ENCODE measurements at places on chromosomes 12 and 14.

DNA sequence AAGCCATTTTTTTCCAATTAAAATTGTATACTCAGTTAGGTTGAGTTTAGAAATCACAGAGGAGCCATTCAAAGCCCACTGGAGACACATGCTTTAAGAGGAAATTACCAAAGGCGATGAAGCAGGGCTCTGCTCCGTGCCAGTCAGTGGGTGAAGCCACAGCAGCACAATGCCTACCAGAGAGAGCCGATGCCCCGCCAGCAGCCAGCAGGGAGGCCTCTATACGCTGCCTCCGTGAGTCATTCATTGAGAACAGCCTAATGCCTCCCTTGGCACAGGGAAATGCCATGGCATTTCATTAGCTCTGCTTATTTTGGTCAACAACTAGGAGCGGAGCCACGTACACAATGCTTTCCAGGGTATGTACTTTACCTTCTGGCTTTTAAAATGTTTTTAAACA lies 197.8 kb upstream of the FRMD6 start:
- no peak for DNase-seq

- DNase-seq: no peak
Measured at GRCh38 chr12:51329742-51330141, 5.8 kb upstream of the BIN2 start.

DNA sequence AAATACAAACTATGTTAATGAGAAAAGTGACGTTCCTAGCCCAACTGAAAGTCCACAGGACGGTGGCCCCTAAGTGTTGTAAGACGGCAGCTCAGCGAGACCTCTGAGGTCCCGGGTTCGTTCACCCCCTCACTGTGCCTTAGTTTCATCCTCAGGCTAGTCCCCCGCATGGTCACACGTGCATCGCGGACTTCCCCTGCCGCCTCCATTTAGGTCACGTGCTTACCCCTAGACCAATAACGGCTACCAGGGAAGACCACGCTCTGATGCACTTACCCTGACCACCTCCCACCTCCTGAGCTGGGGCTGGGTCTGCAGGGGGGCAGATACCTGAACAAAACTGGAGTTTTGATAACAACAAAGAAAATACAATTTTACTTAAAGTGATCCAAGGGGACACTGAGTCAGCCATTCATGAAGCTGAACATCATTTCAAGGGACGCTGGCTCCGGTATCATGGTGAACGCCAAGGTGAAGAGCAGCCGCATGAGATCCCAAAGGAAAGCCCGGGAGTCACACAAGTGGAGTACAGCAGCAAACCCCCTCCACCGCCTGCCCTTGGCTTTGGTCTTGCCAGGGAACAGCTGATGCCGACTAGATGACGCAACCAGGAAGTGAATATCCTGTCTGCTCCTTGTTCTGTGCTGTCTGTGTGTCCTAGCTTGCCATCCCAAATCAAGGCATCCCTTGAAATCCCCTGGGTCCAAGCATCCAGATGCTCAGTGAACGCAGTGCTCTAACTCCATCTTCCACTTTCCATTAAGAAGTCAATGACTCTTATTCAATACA lies 274.1 kb downstream of the PCNX1 start:
- DNase-seq: no peak

GRCh38 chr12:131829791-131830334 lies 1.7 kb downstream of the MMP17 start:
- no peak for DNase-seq

GRCh38 chr12:117890137-117890536 lies 78.7 kb downstream of the KSR2 start:
- DNase-seq: no peak

GRCh38 chr14:100443603-100444002 lies 120.5 kb downstream of the SLC25A47 start:
- no peak for DNase-seq

DNA sequence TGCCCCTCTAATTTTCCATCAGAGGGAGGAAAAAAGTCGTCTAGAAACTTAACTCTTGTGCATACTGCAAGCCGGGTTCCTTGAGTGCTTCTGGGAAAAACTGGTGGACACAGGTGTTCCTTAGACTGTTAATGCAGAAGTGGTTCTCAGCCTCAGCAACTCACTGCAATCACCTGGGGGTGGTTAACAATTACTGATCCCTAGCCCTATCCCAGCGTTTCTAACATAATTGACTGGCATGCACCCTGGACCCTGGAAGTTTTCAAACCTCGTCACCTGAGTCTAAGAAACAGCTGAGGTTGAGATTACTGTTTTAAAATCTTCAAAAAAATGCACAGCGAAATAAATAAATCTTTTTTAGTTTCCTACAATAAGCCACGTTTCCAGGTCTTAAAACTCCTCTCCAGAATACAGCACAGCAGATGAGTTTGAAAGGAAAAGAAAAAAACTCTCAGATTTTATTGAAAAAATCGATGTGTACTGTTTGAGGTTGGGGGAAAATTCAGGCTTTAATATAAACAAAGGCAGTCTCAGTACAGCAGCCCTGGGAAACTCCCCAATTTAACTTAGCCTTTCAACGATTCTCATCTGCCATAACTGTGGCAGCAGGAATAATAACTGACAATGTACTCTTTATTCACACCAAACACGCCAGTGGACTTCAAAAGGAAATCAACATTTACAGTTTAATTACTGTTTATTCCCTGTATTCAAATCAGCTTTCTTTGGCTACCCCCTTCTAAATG lies 45.4 kb downstream of the PHLDA1 start:
- no peak for DNase-seq

- DNase-seq: no peak
Measured at GRCh38 chr14:34161351-34162082, 210.6 kb upstream of the EGLN3 start.

DNA sequence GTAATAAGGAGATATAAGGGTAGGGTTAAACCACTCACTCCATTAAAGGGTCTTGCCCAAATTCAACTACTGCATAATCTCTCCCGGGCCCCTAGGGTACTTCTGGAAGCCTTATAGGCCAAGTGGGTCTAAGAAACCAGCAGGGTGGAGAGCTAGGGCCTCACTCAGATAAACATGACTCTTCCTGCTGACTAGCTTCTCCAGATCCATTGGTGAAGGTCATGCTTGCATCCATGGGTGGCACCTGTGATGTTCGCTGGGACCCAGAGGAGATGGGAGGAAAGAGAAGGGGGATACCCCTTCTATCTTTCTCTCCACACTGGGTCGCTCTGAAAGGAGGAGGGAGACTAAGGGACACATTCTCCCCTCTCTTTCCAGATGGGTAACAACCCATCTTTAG lies 36.1 kb upstream of the HIGD1C start:
- no peak for DNase-seq

- DNase-seq: no peak
Measured at GRCh38 chr12:1633459-1633858, 4.4 kb downstream of the WNT5B start.

DNA sequence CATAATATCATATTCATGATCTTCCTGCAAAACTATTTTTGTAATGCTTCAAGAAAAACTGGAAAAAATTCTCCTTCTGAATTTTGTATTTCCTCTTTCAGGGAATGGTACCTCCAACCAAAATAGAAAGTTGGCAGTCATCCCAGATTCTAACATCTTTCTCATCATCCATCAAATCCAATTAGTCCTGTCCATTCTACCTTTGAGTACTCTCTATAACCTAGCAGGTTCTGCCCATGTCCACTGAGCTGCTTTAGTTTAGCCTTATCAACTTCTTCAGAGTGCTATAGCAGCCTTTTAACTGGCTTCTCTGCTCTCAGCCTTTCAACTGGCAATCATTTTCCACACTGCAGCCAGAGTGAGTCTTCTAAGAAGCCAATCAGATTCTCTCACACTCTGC lies 236.2 kb downstream of the AKAP6 start:
- no peak for DNase-seq

DNA sequence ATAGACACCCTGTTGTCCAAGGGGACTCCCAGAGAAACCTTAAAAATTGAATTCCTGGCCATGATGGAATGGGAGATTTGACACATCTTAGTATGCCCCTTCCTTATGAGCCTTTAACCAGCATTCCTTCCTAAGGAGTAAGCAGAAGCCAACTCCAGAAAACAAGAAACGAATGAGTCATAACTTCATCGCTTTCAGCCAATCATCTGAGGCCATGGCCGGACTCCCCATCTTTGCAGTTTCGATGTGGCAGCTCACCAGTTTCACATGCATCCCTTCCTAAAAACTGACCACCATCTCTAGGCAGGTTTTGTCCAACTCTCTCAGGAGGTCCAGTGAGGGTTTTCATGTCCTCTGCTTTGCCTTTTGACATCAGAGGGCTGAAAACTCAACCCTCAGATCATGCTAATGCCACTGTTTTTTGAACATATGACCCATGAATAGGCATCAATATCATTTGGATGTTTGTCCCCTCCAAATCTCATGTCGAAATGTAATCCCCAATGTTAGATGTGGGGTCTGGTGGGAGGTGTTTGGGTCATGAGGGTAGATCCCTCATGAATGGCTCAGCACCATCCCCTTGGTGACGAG lies 19.9 kb downstream of the DAAM1 start:
- no peak for DNase-seq

GRCh38 chr14:52369305-52369801 lies 55.2 kb downstream of the PTGER2 start:
- DNase-seq: no peak

GRCh38 chr14:76473481-76474263 lies 97.7 kb downstream of the ESRRB start:
- no peak for DNase-seq

GRCh38 chr12:89351489-89352241 lies 636 bp downstream of the DUSP6 start:
- no peak for DNase-seq

DNA sequence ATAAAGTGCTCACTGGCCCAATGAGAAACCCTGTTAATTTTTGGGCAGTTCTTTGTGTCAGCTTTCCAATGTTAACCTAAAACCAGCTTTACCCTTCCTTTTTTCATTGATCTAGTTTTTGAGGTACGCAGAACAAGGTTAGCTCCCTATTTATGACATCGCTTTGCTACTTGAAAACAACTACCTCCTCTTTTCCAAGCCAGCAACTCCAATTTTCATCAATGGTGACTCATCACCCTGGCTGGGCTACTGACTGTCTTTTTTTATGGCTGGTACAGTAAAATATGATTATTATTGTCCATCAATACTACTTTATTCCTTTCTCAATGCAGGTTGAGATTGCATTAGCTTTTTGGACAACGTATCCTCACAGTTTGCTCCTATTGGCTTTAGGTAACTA lies 22.5 kb upstream of the AKAP6 start:
- no peak for DNase-seq

GRCh38 chr14:32841698-32842097 lies 97.0 kb upstream of the NPAS3 start:
- no peak for DNase-seq

GRCh38 chr12:124993626-124994436 lies at the start of gene BRI3BP:
TSS of gene BRI3BP (plus strand) at chr12:124993645. CDS start at chr12:124993791, 146 bp downstream.
- DNase-seq: no peak

- peak; percentile 63 for DNase-seq
Measured at GRCh38 chr12:107369679-107370078, 276.3 kb upstream of the CRY1 start.

DNA sequence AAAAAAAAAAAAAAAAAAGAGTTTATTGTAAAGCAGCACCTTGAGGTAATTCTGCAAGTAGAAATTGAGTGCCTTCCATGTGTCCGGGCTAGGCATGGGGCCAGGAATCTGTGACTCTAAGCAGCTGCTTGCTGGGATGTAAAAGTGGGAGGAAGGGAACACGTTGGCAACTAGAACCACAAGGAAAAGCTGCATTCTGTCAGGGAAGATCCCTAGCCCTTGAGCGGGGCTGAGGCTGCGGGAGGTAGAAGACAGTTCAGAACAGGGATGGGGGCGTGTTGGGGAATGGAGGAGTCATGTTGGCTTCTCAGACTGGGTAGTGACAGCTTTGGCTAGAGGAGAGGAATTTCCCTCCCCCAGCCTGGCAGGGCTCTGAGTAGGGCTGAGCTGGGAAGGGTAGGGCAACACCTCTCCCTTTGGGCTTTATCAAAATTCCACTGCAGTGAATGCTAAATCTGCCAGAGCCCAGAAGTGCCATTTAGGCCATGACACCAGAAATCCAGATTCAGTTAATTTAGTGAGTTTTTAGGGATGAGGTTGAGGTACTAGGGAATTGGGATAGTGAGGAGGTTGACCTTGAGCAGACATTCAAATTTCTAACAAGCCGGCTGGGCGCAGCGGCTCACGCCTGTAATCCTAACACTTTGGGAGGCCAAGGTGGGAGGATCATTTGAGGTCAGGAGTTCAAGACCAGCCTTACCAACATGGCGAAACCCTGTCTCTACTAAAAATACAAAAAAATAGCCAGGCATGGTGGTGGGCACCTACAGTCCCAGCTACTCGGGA lies 3.4 kb upstream of the TRAFD1 start:
- DNase-seq: no peak

- no peak for DNase-seq
Measured at GRCh38 chr14:60357551-60358149, 108.6 kb downstream of the PPM1A start.

DNA sequence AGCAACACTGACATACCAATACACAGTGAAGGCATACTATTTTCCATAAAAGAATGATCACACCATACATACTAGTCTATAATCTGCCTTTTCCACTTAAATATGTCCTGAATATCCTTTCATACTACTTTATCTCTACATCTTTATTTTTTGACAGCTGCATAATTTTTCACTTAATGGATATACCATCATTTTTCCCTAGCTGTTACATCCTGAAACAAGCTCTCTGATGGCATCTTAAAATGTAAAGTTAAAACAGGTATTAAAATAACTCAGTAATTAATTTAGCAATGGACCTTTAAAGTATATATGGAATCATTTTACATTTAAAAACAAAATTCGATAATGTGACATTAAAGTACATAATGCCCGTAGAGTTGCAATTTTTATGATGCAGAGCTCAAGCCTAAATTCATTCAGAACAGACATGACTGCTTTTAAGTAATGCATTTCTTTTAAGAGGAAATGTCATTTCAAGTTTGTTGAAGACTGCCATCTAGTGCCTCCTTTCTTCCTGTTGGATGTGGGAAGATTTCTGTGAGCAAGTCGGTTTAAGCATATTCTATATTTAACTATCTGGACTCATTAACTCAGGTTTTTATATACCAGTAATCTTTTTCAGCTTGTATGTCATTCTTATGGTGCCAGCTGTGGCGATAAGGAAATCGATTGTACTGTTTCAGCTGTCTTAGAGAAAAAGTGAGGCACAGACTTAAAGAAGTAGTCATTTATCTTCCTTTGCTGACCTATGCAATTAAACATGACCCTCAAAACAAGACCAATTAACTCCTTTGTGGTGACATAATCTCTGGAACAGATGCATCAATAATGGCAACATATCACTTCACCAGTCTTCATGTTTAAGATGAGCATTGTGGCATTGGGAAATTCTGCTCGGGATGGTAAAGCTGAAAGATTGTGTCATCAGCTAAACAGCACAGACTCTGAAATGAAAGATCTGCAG lies 20.3 kb downstream of the PRICKLE1 start:
- DNase-seq: no peak

DNA sequence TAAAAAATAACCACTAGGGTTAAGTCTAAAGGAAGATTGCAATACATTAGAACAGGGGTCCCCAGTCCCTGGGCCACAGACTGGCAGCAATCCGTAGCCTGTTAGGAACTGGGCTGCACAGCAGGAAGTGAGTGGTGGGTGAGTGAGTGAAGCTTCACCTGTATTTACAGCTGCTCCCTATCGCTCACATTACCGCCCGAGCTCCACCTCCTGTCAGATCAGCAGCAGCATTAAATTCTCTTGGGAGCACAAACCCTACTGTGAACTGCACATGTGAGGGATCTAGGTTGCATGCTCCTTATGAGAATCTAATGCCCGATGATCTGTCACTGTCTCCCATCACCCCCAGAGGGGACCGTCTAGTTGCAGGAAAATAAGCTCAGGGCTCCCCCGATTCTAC lies 15.5 kb downstream of the ADGRD1 start:
- DNase-seq: no peak

Measured in stimulated activated naive CD4-positive, alpha-beta T cell (primary cell).